ENCODE measurements at places on chromosomes 6 and 20.

DNA sequence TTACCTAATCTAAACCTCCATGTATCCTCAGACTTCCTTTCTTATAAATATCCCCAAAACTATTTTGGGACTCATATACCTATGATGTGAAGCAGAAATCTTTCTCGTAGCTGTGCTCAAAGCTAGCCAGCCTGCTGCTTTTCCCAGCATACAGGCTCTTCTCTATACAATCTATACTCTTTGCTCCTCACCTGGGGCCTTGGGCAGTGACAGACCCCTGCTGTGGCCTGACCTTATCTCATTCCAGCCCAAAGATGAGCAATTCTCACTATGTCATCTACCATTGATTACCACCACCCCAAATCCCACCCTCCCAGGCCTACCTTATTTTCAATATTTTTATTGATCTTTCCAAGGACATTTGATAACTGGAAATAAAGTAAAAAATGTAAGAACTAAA is 83.2 kb upstream of the FBXL4 start:
- no peak for DNase-seq

DNA sequence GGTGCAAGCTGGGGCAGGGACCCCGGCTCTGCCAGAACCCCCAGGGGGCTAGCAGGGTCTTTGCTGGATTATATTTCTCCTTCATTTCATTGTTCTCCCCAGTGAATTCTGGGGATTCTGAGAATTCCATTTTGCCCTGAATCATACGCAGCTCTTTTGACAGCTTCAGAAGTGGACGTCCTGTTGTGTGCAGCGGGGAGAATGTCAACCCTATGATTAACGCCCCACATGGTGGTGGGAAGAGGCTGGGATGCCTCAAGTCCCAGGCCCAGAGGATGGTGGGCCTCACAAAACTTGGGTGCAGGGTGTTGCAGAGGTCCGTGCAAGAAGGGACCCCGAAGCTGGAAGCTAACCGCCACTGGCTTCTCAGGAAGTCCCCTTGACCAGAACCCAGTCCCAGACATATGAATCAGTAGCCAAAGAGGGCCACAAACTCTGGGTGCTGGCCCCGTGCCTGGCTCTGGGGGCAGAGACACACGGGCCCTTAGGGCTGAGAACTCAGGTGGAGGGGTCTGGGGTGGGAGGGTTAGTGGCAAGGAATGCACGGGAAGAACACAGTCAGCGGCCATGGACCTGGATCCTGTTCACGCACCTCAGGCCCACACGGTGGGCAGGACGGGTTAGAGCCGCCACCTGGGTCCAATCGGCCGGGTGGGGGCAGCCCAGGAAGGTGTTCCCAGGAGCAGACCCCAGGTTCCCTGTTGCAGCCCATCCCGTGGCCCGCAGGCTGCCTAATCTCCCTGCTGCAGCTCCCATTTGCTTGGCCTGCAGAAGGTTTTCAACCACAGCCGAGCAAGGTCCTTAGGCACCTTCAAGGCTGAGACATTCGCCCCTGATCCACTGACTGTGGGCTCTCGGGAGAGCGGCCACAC is 51.2 kb downstream of the YTHDF1 start:
- no peak for DNase-seq

DNA sequence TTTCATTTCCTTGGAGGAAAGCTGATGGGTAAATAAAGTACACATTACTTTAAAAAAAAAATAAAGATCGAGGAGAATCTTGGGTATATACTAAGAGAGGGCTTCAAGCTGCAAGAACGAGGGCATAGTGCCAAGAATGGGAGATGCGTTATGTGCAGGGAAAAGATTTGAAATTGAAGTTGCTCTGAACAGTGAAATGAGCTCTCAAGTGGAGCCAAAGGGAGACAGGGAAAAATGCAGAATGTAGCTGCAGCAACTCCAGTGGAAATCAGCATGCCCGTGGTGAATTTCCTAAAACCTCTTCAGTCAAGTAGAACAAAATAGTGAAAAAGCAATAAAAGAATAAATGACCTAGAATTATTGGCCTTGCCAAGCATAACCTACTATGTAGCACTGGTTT is 11.4 kb upstream of the COL9A1 start:
- DNase-seq, result no peak

- DNase-seq, result no peak
Measured at GRCh38 chr6:1993042-1993441, 252.4 kb downstream of the GMDS start.

GRCh38 chr6:3458706-3459421 is 2.0 kb upstream of the SLC22A23 start:
- DNase-seq, result no peak

GRCh38 chr20:4509825-4510522 is 211.7 kb upstream of the PRND start:
- DNase-seq, result no peak
